ENCODE measurements at places on chromosomes 16 and 17.
A peak's percentile ranks its signal among the peaks of the same experiment; 100 is the strongest.

GRCh38 chr16:69089091-69089910 lies 16.2 kb upstream of the HAS3 start:
- no peak for DNase-seq

- no peak for DNase-seq
Measured at GRCh38 chr16:48829336-48830310, 219.6 kb upstream of the N4BP1 start.

GRCh38 chr16:75116081-75116910 lies at the start of gene LDHD:
Gene LDHD, minus strand, starts transcription at chr16:75116780. Its CDS starts 60 bp downstream, at chr16:75116720.
- DNase-seq = no peak

DNA sequence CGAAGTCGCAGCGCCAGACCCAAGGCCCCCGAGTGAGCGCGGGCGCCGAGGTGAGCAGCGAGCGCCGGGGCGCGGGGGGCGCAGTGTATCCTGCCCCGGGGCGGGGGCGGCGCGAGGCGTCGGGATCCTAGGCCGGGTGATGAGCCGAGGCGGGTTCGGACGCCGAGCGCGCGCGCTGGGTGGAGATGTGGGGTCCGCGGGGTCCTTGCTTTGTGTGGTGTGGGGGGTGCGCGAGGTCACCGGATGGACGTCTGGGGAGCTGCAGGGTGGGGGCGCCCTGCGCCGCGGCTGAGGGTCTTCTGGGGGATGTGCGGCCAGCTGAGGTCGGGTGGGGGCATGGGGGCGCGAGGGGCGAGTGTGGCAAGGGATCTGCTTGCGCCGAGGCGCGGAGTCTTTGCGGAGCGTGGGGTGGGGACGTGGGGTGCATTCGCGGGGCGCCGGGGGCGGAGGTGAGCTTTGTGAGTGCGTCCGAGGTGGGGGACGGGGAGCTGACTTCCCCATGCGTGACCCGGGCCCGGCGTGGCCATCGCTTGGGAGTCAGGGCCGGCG lies 560 bp downstream of the RAI1 start:
- no peak for DNase-seq

DNA sequence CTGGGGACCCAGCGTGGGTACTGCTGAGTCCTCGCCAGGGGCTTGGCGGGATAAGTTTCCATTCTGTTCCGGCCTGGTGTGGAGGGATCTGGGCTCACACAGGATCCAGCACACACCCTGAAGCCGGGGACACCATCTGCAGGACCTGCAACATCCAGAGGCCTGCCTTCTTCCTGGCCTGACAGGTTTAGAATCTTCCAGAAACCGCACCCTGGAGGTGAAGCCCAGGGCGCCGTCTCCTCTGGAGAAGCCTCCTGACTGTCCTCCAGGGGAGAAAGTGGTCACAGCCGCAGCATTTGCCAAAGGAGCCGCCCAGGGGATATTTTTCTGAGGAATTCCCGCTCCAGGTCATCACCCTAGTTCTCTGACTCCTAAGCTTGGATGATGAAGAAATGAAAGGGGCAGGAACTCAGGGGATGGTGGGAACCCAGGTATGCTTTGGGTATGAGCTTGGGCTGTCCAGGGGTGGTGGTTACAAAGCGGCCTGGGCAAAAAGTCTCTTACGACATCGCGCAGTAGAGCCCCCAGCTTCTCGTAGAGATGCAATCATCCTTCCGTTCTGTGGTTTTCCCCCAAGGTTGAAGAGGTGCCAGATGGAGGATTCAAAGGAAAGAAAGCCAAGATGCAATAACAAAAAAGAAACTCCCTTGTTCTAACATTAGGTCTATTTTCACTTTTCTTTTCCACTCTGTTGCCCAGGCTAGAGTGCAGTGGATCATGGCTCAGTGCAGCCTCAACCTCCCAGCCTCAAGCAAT lies 9.1 kb upstream of the CRISPLD2 start:
- no peak for DNase-seq

GRCh38 chr16:66933776-66934137 lies 445 bp downstream of the CIAO2B start:
- DNase-seq = no peak

GRCh38 chr17:72719578-72720493 lies 372.7 kb downstream of the SLC39A11 start:
- DNase-seq = no peak

GRCh38 chr17:28645576-28645939 lies 600 bp upstream of the BLTP2 start:
- DNase-seq = no peak

GRCh38 chr16:5490499-5490898 lies 392.9 kb upstream of the EEF2KMT start:
- DNase-seq = no peak

GRCh38 chr16:59060207-59060606 lies 326.1 kb upstream of the GOT2 start:
- DNase-seq = peak; percentile 55

DNA sequence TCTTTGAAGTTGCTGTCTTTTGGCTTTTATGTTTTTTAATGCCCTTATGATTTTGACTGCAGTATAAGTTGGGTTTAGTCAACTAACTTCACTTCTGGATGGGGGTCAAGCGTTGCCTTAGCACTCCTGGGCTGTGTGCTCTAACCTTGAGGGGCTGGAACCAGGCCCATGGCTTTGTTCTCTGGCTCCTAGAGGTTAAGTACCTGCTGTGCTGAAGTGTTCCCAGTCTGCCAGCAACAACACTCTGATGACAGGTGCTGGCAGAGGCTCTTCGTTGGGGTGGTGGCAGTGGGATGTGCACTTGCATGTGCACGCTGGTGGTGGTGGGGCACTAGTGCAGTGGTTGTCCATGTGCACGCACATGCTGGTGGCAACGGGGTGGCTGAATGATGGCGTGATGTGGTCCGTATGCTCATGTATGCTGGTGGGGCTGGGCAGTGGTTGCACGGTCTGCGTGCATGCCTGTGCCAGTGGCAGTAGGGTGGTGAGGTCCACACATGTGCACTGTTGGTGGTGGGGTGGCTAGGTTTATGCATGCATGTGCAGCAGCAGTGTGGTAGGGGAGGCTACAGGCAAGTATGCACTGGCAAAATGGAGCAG lies 447.8 kb upstream of the GOT2 start:
- DNase-seq = no peak

DNA sequence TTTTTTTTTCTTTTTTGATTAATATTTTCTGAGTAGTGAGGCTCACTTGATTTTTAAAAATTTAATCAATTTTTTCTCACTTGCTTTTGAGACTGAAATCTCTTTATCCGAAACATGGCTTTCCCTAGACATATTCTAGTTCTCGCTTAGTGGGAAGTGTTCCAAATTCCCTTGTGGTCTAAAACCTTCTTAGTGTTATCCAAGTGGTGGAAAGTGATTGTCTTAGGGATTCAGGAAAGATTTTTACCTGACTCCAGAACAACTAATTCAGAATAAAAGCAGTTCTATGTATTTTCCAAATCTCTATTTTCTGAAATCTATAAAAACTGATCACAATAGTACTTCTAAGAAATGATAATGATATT lies 178.8 kb downstream of the MAP2K6 start:
- no peak for DNase-seq

DNA sequence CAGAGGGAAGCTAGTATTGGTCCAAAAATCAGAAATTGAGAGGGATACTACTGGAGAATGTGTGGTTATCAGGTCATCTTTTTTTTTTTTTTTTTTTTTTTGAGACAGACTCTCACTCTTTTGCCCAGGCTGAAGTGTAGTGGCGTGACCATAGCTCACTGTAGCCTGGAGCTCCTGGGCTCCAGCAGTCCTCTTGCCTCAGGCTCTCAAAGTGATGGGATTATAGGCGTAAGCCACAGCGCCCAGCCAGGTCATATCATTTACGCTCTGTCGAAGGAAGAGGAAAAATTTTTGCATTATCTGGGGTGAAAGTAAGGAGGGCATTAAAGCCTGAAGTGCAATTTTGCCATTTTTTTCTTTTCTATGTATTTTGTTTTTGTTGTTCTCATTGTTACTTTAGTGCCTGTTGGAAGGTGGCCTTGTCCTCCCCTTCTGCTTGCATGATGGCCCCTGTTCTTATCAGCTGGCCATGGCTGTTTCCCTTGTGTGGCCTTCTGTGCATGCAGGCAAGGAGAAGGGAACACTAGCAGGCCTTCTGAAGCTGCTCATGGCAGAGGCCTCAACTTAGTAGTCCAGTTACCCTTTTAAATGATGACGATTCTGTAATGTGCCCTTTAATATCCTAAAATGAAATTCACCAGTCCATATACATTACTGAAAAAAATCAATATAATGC lies 118.3 kb downstream of the SPECC1 start:
- DNase-seq = no peak

GRCh38 chr16:10001258-10001775 lies 180.9 kb downstream of the GRIN2A start:
- DNase-seq = no peak

- no peak for DNase-seq
Measured at GRCh38 chr16:84266451-84266850, 26.6 kb upstream of the KCNG4 start.

- no peak for DNase-seq
Measured at GRCh38 chr16:64715624-64716023, 406.2 kb downstream of the CDH11 start.

DNA sequence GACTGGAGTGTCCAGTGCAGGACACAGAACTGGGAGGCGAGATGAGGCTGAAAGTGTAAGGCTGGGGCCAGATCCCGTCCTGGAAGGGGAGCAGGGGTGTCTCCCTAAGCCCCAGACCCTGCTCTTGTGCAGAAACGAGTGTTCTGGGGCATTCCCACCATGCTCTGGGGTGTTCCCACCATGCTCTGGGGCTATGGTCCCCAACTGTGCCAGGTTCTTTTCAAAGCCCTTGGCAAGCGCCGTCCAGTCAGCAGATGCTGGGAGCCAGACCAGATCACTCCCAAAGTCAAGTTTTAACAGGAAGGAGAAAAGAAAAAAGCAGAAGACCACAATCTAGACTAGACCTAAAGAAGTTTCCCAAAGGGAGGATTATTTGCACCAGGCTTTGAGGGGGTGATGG lies 2.5 kb downstream of the TAX1BP3 start:
- no peak for DNase-seq

DNA sequence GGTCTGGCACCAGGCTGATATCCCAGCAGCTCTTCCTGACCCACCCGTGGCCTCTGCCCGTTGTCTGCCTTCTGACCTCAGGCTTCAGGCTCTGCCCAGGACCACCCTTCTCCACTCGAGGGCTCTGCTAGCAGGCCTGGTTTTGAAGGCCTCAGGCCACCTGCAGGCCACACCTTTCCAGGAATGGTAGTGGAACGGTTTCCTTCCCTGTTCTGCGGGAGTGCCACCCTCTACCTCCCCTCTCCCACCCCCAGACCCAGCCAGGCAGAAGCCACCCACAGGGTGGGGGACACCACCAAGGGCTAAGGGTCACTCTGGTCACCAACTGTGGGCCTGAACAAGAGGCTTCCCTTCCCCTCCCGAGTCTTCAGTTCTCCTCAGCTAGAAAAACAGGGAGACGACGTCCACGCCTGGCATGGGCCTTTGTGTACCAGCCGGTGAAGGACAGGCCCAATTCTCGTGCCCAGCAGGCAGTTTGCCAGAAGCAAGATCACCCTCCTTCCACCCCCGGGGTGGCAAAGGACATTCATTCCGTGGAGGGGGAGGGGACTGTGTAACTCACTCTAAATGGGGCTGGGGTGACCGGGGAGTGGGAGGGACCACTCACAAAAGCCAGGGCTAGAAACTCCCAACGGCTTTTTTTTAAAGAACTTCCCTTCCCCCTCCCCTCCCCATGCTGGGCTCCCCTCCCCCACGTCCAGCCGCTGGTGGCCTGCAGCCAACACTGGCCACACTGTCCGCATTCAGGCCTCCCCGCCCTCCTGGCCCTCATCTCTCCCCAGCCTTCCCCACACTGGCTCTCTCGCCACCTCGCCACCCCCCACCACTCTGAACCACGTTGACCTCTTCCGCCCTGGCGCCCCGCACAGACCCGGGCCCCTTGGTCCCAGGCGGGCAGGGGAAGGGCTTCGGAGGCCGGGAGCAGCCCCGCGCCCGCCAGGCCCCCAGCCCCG lies 7.7 kb downstream of the CBX4 start:
- DNase-seq = no peak

DNA sequence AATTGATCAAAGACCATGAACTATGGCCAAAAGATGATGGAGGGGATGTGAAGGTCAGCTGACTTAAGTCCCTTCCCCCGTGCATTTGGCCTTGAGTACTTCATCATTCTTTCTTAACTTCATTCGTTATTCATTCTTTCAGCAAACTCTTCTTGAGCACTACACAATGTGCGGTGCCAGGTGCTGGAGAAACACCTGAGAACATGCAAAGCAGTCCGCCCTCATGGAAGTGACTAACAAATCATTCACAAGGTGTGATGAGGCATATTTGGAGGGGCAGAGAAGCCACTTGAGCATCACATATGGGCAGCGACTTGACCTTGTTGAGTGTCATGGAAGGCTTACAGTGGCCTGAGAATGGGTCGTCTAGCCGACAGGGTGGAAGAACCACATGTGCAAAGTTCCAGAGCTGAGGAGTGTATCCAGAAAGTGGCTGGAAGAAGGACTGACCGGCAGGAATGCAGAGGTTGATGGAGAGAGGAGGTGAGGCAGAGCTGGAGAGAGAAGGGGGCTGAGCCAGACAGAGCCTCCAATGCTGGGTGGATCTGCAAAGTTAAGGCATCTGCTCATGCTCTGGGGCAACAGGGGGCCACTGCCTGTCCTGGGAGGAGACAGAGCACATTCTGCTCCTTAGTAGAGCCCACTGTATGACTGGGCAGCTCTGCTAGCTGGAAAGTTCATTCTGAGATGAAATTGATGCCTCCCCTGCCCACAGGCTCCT lies 25.1 kb upstream of the EIF1 start:
- DNase-seq = no peak

DNA sequence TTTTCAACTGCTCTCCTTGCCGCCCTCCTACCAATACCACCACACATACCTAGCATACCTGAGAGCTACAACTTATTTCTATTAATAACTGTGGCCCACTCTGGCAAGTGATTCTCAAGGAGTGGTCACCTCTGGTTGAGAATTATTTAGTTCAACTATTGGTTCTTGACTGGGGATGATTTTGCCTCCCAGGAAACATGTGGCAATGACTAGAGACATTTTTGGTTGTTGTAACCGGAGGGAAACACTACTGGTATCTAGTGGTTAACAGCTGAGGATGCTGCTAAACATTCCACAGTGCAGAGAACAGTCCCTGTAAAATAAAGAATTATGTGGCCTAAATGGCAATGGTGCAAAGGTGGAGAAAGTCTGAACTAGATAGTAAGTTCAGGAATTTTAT lies 96.7 kb downstream of the TRIM37 start:
- no peak for DNase-seq

- DNase-seq = no peak
Measured at GRCh38 chr16:71851746-71852145, 6.0 kb downstream of the ATXN1L start.

DNA sequence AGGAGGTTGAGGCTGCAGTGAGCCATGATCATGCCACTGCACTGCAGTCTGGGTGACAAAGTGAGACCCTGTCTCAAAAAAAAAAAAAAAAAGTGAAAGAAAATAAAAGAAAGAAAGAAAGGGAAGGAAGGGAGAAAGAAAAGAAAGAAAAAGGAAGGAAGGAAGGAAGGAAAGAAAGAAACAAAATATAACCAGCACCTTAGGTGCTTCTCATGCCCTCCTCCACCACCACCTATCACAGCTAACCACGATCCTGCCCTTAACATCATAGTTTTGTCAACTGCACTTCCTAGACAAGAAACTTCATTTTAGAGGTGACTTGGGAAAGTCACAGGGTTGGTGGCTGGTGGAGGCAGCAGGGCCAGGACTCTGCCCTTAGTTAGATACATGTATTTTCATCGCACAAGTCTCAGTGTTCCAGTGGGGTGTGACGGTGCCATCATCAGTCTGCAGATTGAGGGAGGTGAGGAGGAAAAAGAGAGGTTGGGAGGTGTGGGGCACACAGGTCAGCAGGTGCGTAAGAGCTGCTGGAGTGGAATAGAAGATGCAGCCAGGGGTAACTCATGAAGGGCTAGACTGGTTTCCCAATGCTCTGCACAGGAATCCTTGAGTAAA lies 10.0 kb downstream of the SUPT4H1 start:
- DNase-seq = no peak
